ENCODE measurements at places on chromosomes 1 and 21.
A peak's percentile ranks its signal among the peaks of the same experiment; 100 is the strongest.

GRCh38 chr1:34923490-34923889 is 6.0 kb downstream of the DLGAP3 start:
- DNase-seq = no peak

GRCh38 chr1:113868387-113869083 is 3.0 kb downstream of the PTPN22 start:
- DNase-seq = no peak

- no peak for DNase-seq
These were observed 16.9 kb downstream of the PLA2G4A start for GRCh38 chr1:186845576-186846210.

GRCh38 chr21:29524055-29524454 is 225.3 kb downstream of the BACH1 start:
- DNase-seq = no peak

GRCh38 chr1:196951711-196952394 is 8.3 kb downstream of the CFHR2 start:
- DNase-seq = no peak

- no peak for DNase-seq
These were observed 68.4 kb upstream of the EDEM3 start for GRCh38 chr1:184823080-184823479.

DNA sequence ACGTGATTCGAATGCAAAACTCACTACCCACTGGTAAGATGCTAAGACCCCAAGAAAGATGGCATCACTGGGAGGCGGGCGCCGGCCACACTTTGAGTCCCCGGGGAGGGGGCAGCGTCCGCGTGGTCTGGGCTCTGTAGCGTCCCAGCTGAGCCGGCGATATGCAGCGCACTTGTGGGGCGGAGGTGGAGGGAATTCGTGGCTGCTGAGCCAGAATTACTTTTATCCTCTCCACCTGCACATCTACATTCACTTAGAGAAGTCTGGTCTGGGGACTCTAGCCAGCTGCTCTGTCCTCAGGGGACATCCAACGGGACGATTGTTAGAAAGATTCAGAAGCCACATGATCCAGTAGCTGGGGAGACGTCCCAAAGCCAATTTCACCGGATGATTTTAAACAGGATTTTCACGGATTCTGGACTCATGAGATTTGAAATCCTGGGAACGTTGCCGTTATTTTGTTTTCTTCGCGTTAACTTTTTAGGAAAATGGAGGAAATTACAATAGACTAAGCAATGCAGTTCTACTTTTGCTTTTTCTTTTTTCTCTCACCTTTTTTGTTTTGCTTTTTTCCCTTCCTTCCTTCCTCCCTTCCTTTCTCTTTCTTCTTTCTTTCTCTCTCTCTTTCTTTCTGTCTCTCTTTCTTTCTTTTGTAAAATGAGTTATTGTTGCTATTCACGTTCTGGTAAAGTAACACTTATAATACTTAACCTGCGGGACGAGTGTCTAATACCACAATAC is 1.3 kb downstream of the JAM2 start:
- peak; percentile 71 for DNase-seq

DNA sequence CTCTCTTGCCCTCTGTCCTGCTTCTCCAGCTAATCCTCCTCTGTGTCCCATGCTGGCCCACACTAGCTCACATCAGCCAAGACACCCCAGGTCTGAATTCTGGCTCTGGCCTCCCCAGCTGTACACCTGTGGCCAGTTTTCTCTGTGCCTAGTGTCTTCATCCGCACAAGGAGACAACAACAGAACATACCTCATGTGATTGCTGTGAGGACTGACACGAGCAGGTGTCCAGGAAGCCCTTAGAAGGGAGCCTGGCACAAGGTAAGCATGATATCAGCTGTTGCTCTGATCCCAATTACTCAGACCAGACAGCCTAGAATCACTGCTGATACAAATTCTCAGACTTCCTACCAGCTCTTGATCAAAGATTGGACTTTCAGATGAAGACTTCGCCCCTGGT is 71.2 kb upstream of the GJB5 start:
- DNase-seq = no peak

DNA sequence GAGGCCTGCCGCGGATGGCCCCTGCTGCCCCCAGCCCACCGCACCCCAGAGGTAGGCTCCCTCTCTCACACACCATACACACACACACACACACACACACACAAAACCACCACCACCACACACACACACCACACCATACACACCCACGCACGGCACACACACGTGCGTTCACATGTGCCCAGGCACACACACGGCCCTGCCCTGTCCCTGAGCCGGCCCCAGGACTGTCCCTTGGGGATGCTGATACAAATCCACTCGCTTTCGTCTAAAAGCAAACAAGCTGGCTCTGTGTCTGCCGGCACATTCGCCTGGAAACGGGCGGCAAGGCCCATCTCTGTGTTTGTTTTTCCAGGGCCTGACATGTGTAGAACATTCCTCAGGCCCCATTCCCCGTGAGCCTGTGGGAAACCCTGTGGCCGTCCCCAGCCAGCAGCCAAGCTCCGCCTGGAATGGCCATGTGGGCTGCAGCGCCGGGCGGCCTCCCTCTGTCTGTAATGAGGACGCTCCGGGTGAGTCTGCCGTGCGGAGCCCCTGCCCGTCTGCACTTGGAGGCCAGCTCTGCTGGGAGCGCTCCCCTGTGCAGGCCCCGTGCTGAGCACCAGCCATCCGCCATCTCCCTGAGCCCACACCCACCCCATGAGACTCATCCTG is 67.4 kb downstream of the DMRTB1 start:
- DNase-seq = no peak

GRCh38 chr1:43316738-43317520 is 16.1 kb downstream of the TIE1 start:
- no peak for DNase-seq

DNA sequence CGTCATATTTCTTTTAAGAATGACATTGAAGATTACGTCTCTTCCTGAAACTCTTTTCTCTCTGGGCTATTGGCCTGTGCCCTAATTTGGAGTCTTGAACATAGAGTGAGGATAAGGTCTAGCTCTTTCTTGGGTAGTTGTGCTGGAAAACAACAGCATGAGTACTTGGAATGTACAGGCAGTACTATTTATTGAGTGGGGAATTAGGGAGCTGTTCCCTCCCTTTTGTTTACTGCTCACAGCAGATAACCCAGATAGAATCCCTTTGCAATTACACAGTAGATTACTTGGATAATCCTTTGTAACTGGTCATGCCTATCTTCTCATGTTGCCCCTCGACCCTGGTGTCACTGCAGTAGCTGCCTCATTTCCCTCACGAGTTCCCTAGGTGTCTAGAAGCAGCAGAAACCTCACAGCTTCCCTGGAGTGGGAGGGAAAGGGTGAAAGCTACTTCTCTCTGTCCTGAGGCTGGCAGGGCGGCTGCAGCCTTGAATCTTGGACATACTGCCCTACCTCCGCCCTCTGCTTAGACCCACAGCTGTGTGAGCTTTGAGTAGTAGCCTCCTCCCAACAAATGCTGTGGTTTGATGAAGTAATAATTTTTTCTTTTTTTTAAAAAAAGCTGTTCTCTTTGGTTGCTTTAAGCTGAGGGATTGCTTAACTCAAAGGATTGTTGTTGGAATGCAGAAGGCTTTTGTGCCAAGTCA is 70.6 kb downstream of the FGGY start:
- peak; percentile 49 for DNase-seq

GRCh38 chr1:98336472-98337083 is 324.9 kb upstream of the SNX7 start:
- no peak for DNase-seq

GRCh38 chr1:81225789-81226602 is 574.7 kb upstream of the ADGRL2 start:
- no peak for DNase-seq
